ENCODE measurements at places on chromosomes 16 and 17. TPM values are rescaled to one million over a fixed set of nuclear protein-coding genes. Genes with fewer than 3 reads are reported as not detected.

CPHXL gene
- total RNA-seq: not detected

SEPHS2 gene
- total RNA-seq: 43.5 TPM

NPIPB13 gene
- total RNA-seq: 3.4 TPM

TRPV2 gene
- total RNA-seq: 0.70 TPM

CA5A gene
- total RNA-seq: not detected

NLRC3 gene
- not detected for total RNA-seq

ZNF830 gene
- 14.7 TPM for total RNA-seq

CCDC78 gene
- total RNA-seq: 4.9 TPM

NT5M gene
- total RNA-seq: 11.8 TPM

KIFC3 gene
- total RNA-seq: 96.7 TPM

HBA1 gene
- 1.5 TPM for total RNA-seq

ARHGDIG gene
- total RNA-seq: 2.6 TPM

SLFN5 gene
- 3.0 TPM for total RNA-seq

INCA1 gene
- 1.2 TPM for total RNA-seq

TBC1D3K gene
- total RNA-seq: not detected

ASGR2 gene
- total RNA-seq: not detected

ANKRD40 gene
- 46.8 TPM for total RNA-seq
